ENCODE measurements at places on chromosomes 2 and 18. TPM values are rescaled to one million over a fixed set of nuclear protein-coding genes. Genes with fewer than 3 reads are reported as not detected.

Gene PRKAG3
- not detected for total RNA-seq

Gene MEMO1
- 41.6 TPM for total RNA-seq

Gene FBXO41
- total RNA-seq, result 0.46 TPM

Gene SIGLEC15
- total RNA-seq, result not detected

Gene FOXI3
- not detected for total RNA-seq

Gene UGT1A6
- total RNA-seq, result not detected

Gene HRH4
- total RNA-seq, result not detected

Gene TP53I3
- 94.5 TPM for total RNA-seq

Gene FIGN
- total RNA-seq, result 1.1 TPM

Gene ADCY3
- total RNA-seq, result 13.6 TPM

Gene SH3RF3
- total RNA-seq, result 6.1 TPM

Gene GDF7
- total RNA-seq, result 5.5 TPM

Gene SCN7A
- under 0.01 TPM for total RNA-seq

Gene ZSCAN30
- 13.2 TPM for total RNA-seq

Gene SCYGR4
- total RNA-seq, result not detected

Gene MEP1B
- total RNA-seq, result not detected

Gene ORC2
- 24.5 TPM for total RNA-seq

Gene PLGLB1
- not detected for total RNA-seq

Gene EDAR
- total RNA-seq, result not detected

Gene ACMSD
- not detected for total RNA-seq

Gene TANC1
- 53.0 TPM for total RNA-seq

Gene SLC40A1
- 4.5 TPM for total RNA-seq

Gene B4GALT6
- 7.8 TPM for total RNA-seq

Gene PRSS56
- not detected for total RNA-seq

Gene RAB17
- not detected for total RNA-seq

Gene CFC1
- total RNA-seq, result not detected

Gene OR6B2
- total RNA-seq, result not detected

All from epithelial cell of umbilical artery (primary cell).